ENCODE measurements at places on chromosomes 6 and 20. TPM values are rescaled to one million over a fixed set of nuclear protein-coding genes. Genes with fewer than 3 reads are reported as not detected.

SLC17A3 gene
- not detected for total RNA-seq

FILIP1 gene
- 0.05 TPM for total RNA-seq

PNPLA1 gene
- 0.10 TPM for total RNA-seq

SLC22A7 gene
- not detected for total RNA-seq

TNF gene
- 0.59 TPM for total RNA-seq

ANGPT4 gene
- not detected for total RNA-seq

ARFGEF3 gene
- 3.8 TPM for total RNA-seq

GRCh38 chr6:42010185-42010891 is 40.0 kb upstream of the TAF8 start:
- no peak overlapping the region for H3K4me3 ChIP-seq
- H3K36me3 ChIP-seq, result no peaks in the 10 kb centered on the region
- no peaks in the 10 kb centered on the region for H3K4me1 ChIP-seq
- DNase-seq, result no peak

DNA sequence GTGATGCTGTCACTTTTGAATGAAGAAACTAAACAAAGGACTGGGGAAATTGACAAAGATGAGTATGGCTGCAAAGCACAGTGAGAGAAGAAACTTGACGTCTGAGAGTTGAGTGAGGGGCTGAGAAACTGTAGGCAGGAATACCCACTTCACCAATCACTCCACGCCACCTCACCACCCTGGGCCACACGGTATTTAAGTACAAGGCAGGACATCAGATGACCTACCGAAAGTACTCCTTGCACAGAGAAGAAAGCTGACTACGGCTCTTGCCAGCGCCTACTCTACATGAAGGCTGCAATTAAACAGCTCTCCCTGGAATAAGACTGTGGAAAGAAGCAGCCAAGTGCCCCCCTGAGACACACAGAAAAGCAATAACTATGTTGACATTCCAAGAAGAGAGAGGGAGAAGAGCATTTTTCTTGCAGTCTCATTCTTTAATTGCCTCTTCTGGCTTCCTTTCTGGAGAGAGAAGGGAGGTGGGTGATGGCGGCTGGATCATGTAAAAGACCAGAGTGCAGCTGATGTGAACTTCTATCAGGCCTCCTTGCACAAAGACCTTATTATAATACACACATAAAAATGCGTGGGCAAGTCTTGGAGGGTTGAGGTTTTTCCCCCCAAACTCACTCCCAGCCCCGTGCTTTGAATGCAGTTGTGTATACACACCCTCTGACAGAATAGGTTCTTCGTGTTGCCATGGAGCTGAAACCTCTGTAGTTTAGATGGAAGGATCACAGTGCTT is 44.6 kb downstream of the HIVEP2 start:
- no peak overlapping the region for H3K27ac ChIP-seq
- H3K36me3 ChIP-seq, result no peaks in the 10 kb centered on the region
- peaks cover 7% of the 10 kb centered on the region for H3K4me1 ChIP-seq
- no peak for DNase-seq

- no peaks in the 10 kb centered on the region for H3K27me3 ChIP-seq
- H3K4me1 ChIP-seq, result no peaks in the 10 kb centered on the region
- H3K27ac ChIP-seq, result no peak overlapping the region
- H3K36me3 ChIP-seq, result no peaks in the 10 kb centered on the region
- DNase-seq, result no peak
Measured at GRCh38 chr6:165325609-165326008, 16.2 kb upstream of the C6orf118 start.

DNA sequence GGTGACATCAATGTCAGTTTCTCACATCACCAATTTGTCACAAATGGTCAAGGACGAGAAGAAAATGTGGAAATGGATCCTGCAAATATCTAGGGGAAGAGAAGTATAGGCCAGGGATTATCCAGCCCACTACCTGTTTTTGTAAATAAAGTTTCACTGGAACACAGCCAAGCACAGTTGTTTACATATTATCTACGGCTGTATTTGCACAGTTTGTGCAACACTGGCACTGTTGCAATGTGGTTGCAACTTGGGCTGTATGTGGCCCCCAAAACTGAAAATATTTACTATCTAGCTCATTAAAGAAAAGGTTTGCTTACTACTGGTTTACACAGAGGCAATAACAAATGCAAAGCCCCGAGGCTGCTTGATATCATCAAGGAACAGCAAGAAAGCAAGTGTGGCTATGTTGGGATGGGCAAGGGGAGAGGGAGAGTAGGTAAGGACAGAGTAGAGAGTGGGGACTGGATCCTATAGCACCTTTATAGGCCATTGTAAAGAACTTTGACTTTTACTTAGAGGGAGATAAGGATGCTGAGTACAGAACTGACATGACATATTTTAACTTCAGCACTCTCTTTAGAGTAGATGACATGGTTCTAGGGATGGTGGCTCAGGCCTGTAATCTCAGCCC is 11.8 kb upstream of the STXBP5 start:
- H3K27me3 ChIP-seq, result no peaks in the 10 kb centered on the region
- no peak for DNase-seq
- no peaks in the 10 kb centered on the region for H3K36me3 ChIP-seq
- H3K27ac ChIP-seq, result no peak overlapping the region

DNA sequence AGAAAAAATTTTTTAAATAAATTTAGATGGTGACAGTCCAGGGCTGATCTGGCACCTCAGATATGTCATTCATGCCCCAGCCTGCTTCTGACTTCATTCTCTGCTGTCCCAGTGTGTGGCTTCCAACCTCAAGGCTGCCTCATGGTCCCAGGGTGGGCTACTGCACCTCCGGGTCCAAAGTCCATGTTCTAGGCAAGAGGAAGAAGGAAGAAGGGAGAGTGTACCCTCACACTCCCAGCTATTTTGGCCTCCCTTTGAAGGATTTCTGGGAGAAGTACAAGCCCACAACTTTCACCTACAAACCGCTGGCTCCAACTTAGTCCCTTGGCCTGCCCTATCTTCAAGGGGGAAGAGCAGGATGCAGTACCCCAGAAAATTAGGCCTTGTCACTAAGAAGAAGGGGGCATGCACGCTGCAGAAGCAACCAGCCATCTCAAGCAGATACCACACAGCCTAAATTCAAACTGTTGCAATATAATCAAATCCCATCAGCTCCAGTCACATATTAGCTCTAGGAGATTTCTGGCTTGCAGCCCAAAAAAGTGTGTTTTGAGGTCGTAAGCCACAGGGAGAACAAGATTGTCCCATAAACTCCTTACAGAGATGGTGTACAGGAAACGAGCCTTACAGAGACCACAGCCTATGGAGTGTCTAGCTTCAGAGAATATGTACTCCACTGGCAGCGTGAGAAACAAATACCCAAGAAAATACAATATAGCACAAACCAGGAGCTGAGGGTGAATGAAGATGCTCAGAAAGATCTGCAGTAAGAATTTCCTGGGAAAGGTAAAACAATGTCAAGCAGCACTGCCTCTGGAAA is 906 bp upstream of the BTN3A2 start:
- no peaks in the 10 kb centered on the region for H3K36me3 ChIP-seq
- H3K27ac ChIP-seq, result peak overlapping the region; percentile 60
- H3K27me3 ChIP-seq, result no peaks in the 10 kb centered on the region
- H3K4me1 ChIP-seq, result peaks cover 5% of the 10 kb centered on the region
- peak overlapping the region; percentile 55 for H3K4me3 ChIP-seq
- DNase-seq, result no peak

- no peak overlapping the region for H3K4me3 ChIP-seq
- H3K36me3 ChIP-seq, result no peaks in the 10 kb centered on the region
- no peaks in the 10 kb centered on the region for H3K27me3 ChIP-seq
- H3K4me1 ChIP-seq, result peaks cover 23% of the 10 kb centered on the region
Measured at GRCh38 chr6:13472099-13472498, 15.3 kb downstream of the GFOD1 start.

- DNase-seq, result no peak
- H3K27ac ChIP-seq, result peak overlapping the region; percentile 92
- H3K36me3 ChIP-seq, result peaks cover 8% of the 10 kb centered on the region
- H3K4me3 ChIP-seq, result peak overlapping the region; percentile 87
Measured at GRCh38 chr6:10412461-10413261, 2.2 kb downstream of the TFAP2A start.

DNA sequence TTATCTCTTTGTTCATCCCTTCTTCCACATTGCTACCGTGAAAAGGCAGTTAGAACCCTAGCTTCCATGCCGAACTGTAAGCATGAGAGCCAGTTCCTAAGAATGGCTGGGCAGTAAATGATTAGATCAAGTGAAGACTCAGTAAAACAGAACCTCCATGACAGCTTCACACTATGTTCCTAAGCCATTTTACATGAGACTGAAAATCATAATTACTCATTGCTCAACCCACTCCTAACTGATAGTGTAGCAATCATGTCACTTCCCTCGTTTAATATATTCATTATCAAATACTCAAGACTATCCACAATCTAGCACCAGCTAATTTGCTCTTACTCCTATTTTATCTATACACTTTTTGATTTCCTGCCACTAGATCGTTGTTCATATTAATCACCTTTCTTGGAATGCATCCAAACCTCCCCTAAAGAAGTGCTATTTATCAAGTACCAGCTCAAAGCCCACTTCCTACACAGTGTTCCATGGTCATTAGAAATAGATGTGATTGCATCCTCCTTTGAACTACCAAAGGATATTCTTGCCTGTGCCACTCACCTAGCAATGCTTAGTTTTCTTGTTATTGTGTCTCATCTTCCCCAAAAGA is 6.0 kb downstream of the TMEM30A start:
- H3K27me3 ChIP-seq, result no peaks in the 10 kb centered on the region
- peaks cover 14% of the 10 kb centered on the region for H3K4me1 ChIP-seq
- no peak for DNase-seq
- no peak overlapping the region for H3K27ac ChIP-seq

GRCh38 chr6:83844170-83844569 is 9.0 kb upstream of the RIPPLY2 start:
- H3K27ac ChIP-seq, result no peak overlapping the region
- H3K4me3 ChIP-seq, result no peak overlapping the region
- no peaks in the 10 kb centered on the region for H3K27me3 ChIP-seq
- no peak for DNase-seq
- H3K4me1 ChIP-seq, result no peaks in the 10 kb centered on the region
- H3K36me3 ChIP-seq, result no peaks in the 10 kb centered on the region

- no peak overlapping the region for H3K4me3 ChIP-seq
- no peak overlapping the region for H3K27ac ChIP-seq
- no peaks in the 10 kb centered on the region for H3K4me1 ChIP-seq
- no peaks in the 10 kb centered on the region for H3K36me3 ChIP-seq
Measured at GRCh38 chr20:4275581-4276088, 260.3 kb upstream of the RNF24 start.

DNA sequence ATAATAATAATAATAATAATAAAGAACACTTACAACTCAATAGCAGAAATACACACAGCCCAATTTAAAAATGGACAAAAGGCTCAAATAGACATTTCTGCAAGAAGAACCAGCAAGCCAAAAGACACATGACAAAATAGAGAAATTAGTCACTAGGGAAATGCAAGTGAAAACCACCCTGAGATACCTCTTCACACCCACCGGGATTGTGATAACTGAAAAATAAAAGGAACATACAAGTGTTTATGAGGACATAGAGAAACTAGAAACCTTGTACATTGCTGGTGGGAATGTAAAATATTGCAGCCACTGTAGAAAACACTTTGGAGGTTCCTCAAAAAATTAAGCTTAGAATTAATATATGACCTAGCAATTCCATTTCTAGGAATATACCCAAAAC is 59.2 kb downstream of the ZDHHC14 start:
- H3K4me3 ChIP-seq, result no peak overlapping the region
- no peaks in the 10 kb centered on the region for H3K4me1 ChIP-seq
- no peaks in the 10 kb centered on the region for H3K27me3 ChIP-seq
- H3K36me3 ChIP-seq, result no peaks in the 10 kb centered on the region
- DNase-seq, result no peak

DNA sequence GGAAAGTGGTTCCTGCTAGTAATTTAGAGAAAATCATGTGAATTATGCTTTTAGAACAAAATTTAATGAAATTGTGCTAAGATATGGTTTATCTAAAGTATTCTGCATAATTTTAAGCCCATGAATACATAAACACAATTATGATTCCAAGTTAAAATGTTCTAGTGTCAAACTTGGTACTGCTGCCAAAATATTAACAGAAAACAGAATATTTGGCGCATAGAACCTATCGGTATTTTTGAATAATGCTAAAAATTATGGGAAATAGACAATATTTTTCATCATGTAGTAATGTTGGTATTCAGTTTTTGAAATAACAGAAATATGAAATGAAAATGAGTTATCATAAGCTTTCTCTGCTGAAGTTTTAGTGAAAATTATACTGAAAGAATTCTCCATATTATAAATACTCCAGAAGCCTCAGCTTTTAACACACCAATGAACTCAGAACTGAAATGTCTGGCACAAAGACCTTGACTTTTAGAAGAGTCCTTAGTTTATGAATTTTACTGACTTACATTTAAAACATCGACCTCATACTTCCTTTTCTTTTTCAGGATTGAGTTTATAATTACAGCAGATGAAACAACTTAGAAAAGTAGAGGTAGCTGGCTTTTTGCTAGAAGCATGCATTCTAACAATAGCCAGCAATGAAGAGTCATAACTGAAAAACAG is 1192.3 kb upstream of the GJE1 start:
- H3K4me3 ChIP-seq, result no peak overlapping the region
- no peak for DNase-seq
- H3K27me3 ChIP-seq, result no peaks in the 10 kb centered on the region
- no peaks in the 10 kb centered on the region for H3K36me3 ChIP-seq

- H3K27ac ChIP-seq, result no peak overlapping the region
- H3K4me3 ChIP-seq, result no peak overlapping the region
- no peak for DNase-seq
- H3K36me3 ChIP-seq, result no peaks in the 10 kb centered on the region
Measured at GRCh38 chr6:109059571-109060021, 35.0 kb downstream of the SESN1 start.

All from HCT116 (cell line).